ENCODE measurements at places on chromosomes 12 and 14.

- DNase-seq, result no peak
Measured at GRCh38 chr12:31647086-31647491, 12.4 kb upstream of the ETFBKMT start.

GRCh38 chr12:21675096-21675495 lies 17.5 kb upstream of the LDHB start:
- DNase-seq, result no peak

DNA sequence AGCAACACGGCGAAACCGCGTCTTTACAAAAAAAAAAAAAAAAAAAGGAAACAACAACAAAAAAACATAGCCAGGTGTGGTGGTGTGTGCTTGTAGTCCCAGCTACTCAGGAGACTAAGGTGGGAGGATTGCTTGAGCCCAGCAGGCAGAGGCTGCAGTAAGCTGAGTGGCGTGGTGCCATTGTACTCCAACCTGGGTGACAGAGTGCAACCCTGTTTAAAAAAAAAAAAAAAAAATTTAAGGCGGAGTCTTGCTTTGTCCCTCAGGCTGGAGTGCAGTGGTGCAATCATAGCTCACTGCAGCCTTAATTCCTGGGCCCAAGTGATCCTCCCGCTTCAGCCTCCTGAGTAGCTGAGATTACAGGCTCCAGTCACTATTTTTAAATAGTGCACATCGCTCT lies 18.2 kb upstream of the FIGNL2 start:
- no peak for DNase-seq

DNA sequence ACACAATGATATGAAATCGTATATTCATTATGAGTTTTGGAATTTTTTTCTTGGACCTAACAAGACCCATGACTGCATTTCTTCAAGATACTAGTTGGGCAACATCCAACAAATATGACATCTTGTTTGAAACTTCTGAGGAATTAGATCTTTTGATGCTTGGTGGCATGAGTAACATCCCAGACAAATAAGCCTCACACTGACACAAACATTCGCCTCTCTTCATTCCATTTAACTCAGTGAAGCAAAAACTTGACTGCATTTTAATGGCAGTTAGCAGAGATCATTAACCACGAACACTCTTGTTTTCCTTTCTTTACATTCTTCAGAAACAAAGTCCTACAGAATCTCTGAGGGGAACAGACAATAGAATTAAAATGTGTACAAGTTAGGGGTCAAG lies 758.3 kb downstream of the C12orf50 start:
- no peak for DNase-seq

- DNase-seq, result peak; percentile 24
Measured at GRCh38 chr14:91244501-91244901, at the start of gene GPR68. Gene GPR68 (minus strand): TSS chr14:91244704. CDS start chr14:91235050, 9,654 bp downstream.

DNA sequence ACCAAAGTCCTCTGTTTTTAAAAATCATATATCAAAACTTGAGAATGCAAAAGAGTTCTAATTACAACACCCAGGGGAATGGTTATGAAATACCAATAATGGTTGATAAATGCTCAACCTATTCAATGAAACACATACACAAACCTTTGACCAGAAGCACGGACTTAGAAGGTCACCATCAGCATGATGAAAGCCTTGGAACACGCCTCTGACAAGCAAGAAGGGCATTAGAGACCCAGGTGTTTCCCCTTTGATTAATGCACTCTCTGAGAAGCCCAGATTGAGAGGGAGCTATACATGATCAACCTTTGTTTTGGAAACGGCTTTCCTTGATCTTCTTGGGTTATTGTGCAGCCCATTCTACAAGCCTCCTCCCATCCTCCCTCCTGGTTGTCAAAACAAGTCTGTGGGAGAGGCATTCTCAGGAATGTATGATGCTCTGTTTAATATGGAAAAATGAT lies 69.0 kb downstream of the ZFP36L1 start:
- no peak for DNase-seq

Data from effector CD4-positive, alpha-beta T cell (primary cell).